ENCODE measurements at places on chromosomes 12 and 14. TPM values are rescaled to one million over a fixed set of nuclear protein-coding genes. Genes with fewer than 3 reads are reported as not detected.

The GALNT9 gene
- 2.1 TPM for total RNA-seq

The TTC6 gene
- not detected for total RNA-seq

The JAG2 gene
- total RNA-seq, result 52.0 TPM

The MGST1 gene
- 28.5 TPM for total RNA-seq

The CCDC177 gene
- not detected for total RNA-seq

The SDR9C7 gene
- total RNA-seq, result not detected

The ABCC9 gene
- 0.05 TPM for total RNA-seq

The RAD9B gene
- total RNA-seq, result 0.07 TPM

The PIANP gene
- not detected for total RNA-seq

The MIA2 gene
- 10.9 TPM for total RNA-seq

The SERPINA9 gene
- not detected for total RNA-seq

The PLCZ1 gene
- not detected for total RNA-seq

The CCDC60 gene
- not detected for total RNA-seq

The SLC22A17 gene
- 0.20 TPM for total RNA-seq

The LRCOL1 gene
- not detected for total RNA-seq

The RHEBL1 gene
- total RNA-seq, result 5.4 TPM

The TMEM120B gene
- total RNA-seq, result 8.5 TPM

The PSMC1 gene
- total RNA-seq, result 235 TPM

The PROX2 gene
- total RNA-seq, result not detected

The DPPA3 gene
- total RNA-seq, result not detected

The PLEKHH1 gene
- 0.05 TPM for total RNA-seq

The TAS2R43 gene
- total RNA-seq, result not detected

The MYH7 gene
- not detected for total RNA-seq

The LIN7A gene
- 0.07 TPM for total RNA-seq

The SPX gene
- total RNA-seq, result not detected

The FITM1 gene
- total RNA-seq, result 0.10 TPM

The NOVA1 gene
- 0.15 TPM for total RNA-seq

The NTN4 gene
- total RNA-seq, result 229 TPM

Measured in mammary microvascular endothelial cell (primary cell).